ENCODE measurements at places on chromosomes 6 and 20.

- DNase-seq, result no peak
These were observed 35.3 kb upstream of the CCND3 start for GRCh38 chr6:41976794-41977484.

DNA sequence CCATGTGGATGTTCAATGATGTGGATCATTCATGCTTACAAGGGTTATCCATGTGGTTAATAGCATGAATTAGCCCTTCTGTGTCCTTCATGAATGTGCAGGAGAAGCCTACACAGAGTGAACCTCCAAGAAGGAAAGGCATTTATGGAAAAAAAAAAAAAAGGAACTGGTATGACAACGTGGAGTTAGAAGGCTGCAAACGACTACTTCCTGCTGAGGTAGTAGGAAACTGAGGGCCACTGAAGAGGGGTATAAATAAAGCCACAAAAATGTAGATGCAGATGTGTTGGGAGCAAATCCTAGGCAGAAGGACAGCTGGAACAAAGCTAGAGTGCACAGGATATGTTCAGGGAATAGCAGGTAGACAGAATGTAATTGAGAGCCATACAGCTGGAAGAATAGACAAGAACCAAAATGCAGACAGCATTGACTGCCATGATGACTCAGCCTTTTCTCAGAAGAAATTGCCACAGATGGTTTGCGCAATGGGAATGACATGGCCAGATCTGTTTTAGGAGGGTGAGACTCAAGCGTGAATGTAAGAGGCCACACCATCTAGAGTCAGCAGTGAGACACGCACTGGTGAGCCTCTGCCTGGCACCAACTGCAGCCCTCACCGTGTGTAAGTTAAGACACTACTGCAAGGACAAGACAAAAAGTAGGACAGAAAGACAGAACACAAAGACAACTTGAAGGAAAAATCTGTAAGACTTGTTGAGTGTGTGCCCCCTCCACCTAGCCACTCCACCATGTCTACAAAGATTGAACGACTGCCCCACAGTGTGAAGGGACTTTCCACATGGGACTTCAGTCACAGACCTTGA is 79.8 kb downstream of the KIF13A start:
- no peak for DNase-seq

- DNase-seq, result no peak
These were observed 45.5 kb downstream of the EIF2S2 start for GRCh38 chr20:34066476-34067090.

DNA sequence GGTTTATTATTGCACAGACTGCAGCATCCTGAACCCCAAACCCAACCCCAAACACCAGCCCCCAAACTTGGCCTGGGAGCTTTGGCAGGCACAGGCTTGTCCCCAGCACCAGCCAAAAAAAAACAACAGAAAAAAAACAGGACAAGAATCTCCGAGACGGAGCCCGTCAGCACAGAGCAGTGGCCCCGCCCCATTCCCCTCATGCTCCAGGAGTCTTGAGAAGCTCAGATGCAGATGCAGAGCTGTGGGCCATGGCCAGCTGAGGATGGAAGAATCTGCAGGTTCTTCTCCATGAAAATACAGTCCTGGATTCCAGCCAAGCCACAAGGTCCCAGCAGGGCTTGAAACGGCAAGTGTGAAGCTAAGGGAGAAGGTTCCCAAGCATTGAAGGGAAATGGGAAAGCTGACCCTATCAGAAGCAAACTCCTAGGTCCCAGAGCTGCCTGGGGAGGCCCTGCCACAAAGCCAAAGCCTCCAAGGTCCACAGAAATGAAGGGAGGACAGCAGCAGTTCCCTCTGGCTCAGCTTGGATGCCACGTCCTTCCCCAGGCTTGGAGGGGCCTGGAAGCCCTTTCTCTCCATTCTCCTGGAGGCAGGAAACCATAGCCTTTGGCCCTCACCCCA is 75.2 kb downstream of the JPH2 start:
- DNase-seq, result no peak

DNA sequence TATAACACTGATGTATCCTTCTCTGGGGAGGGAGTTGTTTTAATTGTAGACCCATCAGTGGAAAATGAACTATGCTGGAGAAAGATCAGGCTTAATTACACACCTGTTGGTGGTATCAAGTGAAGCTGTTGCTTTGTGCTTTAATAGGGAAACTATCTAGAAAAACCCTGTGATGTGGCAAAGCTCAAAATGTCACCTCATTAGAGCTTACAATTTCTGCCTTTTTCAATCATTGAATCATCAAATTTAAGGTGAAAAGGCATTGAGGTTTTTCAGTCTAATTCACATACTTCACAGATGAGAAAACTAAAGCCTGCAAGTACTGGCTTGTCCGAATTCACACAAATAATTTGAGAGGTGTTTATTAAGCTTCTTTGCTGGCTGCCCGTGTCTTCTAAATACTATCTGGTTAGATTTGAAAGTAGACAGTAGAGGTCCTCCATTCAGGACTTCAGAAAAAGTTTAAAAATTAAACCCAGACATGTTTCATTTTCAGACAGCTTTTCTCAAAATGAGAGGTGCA is 143.3 kb upstream of the MAP3K7 start:
- DNase-seq, result no peak

DNA sequence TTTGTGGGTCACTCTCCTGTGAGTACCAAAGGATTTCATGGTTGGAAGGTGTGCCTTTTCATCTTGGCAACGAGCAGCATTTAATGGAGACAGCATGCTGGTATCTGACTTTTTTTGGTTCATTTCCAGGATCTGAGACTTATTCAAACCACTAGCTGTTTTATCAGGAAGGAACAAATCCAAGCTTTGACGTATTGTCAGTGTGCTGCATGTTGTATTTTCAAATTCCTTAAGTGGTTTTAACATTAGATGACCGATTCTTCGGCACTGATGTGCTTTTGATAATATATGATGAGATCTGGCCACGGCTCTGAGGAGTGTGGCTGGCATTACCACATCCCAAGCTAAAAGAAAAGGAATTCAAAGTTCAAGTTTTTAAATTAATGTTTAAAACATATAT is 6.4 kb downstream of the RMND1 start:
- DNase-seq, result no peak

DNA sequence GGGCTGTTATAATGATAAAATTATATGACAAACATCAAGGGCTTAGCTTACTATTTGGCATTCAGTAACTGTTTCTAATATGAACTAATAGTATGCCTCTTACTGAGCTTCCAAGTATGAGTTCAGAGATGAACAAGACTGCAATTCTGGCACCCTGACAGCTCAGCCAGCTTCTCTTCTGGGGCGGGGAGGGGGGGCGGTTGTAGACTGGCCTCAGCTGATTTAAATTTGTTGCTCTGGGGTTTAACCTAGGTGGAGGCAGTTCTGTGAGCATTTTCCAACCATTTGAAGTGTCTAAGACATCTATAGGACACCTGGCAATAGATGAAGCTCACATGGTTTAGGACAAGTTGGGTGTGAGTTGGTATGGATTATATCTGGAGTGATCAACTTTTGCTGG is 401.9 kb downstream of the QKI start:
- no peak for DNase-seq

- no peak for DNase-seq
These were observed 60.0 kb downstream of the FYN start for GRCh38 chr6:111813237-111813636.

GRCh38 chr20:44401770-44402390 is 46.4 kb downstream of the HNF4A start:
- DNase-seq, result no peak

DNA sequence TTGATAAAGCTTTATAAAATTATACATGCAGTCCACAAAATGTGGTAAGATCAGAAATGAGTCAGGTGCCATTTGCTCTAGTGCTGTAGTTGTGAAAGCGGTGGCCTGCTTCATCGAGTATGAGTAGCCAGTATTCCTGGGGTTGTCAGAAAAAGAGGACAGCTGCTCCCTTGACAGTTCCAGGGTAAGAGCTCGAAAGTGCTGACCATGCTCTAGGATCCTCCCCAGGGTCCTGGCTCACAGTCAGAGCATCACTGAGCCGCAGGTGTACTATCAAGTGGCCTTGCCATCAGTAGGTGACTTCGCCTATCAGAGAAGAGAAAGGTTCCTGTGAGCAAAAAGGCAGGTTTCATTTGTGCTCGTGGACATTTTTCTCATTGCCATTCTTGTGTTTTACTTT is 3.6 kb downstream of the BTBD3 start:
- no peak for DNase-seq

- no peak for DNase-seq
These were observed 380.3 kb upstream of the JARID2 start for GRCh38 chr6:14865531-14866100.

DNA sequence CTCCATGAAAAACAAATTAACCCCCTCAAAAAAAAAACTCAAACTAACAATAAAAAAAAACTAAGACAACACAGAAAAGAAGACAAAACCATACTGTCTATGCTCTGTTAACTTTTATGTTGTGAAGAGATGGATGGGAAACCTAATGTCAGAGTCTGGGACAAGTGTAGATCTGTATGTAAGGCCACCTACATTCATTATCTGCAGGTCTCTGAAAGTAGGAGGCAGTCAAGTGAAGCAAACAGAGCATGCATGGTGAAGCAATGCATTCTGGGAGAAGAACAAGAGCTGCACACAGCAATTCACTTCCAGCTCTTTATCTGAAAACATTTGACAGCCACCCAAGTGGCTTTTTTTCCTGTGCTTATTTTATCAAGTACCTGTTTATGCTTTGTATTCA is 452.0 kb downstream of the EPHA7 start:
- DNase-seq, result no peak

- no peak for DNase-seq
These were observed 178.1 kb upstream of the PRDM1 start for GRCh38 chr6:105907991-105908390.

DNA sequence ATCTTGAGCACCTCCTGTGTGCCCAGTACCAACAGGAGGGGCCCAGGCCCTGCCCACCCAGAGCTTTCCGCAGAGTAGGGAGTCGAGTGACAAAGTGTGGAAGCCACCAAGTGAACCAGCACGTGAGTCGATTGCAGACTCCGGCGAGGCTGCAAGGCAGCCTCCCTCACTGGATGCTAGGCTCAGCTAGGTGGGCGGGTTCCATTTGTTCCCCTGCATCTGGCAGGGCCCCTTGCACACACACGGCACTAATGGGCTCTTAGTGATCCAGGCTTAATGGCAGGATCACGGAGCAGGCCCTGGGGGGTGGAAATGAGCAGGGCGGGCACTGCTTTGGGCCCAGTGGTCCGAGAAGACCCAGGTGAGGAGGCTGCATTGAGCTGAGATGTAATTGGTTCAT is 140.4 kb downstream of the PHACTR3 start:
- DNase-seq, result no peak
